ENCODE measurements at places on chromosomes 1 and 21.

GRCh38 chr1:992362-992761 lies 7.5 kb downstream of the HES4 start:
- H3K4me3 ChIP-seq, result no peak overlapping the region
- H3K27ac ChIP-seq, result no peak overlapping the region
- no peaks in the 10 kb centered on the region for H3K36me3 ChIP-seq
- H3K27me3 ChIP-seq, result no peaks in the 10 kb centered on the region
- H3K4me1 ChIP-seq, result peaks cover 5% of the 10 kb centered on the region
- no peak for DNase-seq

- no peaks in the 10 kb centered on the region for H3K27me3 ChIP-seq
- no peaks in the 10 kb centered on the region for H3K4me1 ChIP-seq
- H3K36me3 ChIP-seq, result no peaks in the 10 kb centered on the region
- DNase-seq, result no peak
- H3K27ac ChIP-seq, result no peak overlapping the region
Measured at GRCh38 chr1:217272385-217272784, 358.5 kb downstream of the GPATCH2 start.

- no peaks in the 10 kb centered on the region for H3K27me3 ChIP-seq
- H3K4me3 ChIP-seq, result no peak overlapping the region
- H3K4me1 ChIP-seq, result no peaks in the 10 kb centered on the region
Measured at GRCh38 chr1:68197891-68198290, 34.4 kb downstream of the WLS start.

- no peak overlapping the region for H3K27ac ChIP-seq
- H3K27me3 ChIP-seq, result no peaks in the 10 kb centered on the region
- peak; percentile 54 for DNase-seq
- H3K4me1 ChIP-seq, result no peaks in the 10 kb centered on the region
- H3K36me3 ChIP-seq, result no peaks in the 10 kb centered on the region
- H3K4me3 ChIP-seq, result no peak overlapping the region
Measured at GRCh38 chr1:152347116-152347728, 12.6 kb downstream of the FLG2 start.

Data from CD8-positive, alpha-beta memory T cell (primary cell).